Ascending aorta (tissue), 2 donors: ENCODE measurements at places on chromosomes 6 and 20. TPM values are rescaled to one million over a fixed set of nuclear protein-coding genes. Genes with fewer than 3 reads are reported as not detected.

- DNase-seq, result no peak
Observed at GRCh38 chr6:22980446-22980845, 411.1 kb downstream of the HDGFL1 start.

- no peak for DNase-seq
Observed at GRCh38 chr6:163455552-163455951, 41.0 kb downstream of the QKI start.

DNA sequence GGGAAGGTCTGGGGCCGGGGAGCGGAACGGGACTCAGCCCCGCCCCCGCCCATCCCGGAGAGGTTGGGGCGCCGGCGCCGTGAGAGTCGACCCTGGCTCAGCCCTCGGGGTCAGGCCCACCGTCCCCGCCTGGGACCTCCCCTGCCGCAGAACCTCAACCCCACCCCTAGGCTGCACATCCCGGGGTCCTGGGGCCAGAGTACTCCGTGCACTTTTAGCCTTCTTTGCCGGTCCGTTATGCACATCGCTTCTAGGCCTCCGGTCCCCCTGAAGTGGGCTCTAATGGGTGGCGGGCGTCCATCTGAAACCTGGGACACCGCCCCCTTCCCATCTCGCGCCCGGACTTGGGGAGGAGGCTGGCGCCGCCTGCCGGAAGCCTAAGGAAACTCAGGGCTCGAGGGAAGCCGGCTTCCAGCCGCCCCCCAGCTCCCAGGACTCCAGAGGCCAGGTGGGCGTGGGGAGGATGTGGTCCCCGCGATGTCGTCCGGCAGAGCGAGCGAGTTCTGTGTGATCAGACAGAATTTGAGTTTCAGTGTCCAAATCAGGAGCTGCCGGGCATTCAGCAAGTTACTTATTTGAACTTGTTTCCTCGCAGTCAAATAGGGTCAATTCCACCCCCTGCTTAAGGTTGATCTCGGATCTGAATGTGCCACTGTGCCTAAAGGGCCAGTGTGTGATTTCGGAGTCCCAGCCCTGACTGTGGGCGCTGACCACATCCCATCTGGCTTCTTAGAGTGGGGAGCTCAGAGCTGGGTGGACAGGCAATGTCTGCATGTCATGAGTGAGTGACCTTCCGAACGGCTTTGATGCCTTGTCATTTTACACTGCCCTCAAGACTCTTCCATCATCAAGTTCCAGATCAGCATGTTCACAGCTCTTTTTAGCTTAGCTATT, 47.6 kb downstream of the CPXM1 start:
- no peak for DNase-seq

The PLCB4 gene
- 38.0 TPM for total RNA-seq

The CAGE1 gene
- total RNA-seq, result not detected

- no peak for DNase-seq
Observed at GRCh38 chr6:79188885-79189480, 45.5 kb downstream of the HMGN3 start.

DNA sequence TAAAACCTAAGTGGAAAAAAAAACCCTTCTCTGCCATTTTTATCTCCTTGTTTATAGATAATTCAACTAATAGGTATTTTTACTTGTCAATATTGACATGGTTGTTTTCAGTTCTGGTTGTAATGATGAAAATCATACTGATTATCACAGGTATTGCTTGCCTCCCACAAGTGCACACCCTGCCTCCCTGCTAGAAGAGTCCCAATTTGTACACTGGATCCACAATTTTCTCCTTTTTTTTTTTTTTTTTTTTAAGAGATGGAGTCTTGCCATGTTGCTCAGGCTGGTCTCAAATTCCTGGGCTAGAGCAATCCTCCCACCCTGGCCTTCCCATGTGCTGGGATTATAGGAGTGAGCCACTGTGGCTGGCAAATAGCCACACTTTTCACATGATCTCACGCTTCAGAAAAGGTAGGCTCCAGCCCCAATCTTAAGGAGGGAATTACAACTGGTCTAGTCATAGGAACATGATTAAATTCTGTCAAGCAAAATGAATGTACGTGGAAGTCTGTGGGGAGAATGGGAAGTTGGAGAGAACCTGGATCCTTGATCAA, 12.3 kb downstream of the DYNLT2 start:
- no peak for DNase-seq

DNA sequence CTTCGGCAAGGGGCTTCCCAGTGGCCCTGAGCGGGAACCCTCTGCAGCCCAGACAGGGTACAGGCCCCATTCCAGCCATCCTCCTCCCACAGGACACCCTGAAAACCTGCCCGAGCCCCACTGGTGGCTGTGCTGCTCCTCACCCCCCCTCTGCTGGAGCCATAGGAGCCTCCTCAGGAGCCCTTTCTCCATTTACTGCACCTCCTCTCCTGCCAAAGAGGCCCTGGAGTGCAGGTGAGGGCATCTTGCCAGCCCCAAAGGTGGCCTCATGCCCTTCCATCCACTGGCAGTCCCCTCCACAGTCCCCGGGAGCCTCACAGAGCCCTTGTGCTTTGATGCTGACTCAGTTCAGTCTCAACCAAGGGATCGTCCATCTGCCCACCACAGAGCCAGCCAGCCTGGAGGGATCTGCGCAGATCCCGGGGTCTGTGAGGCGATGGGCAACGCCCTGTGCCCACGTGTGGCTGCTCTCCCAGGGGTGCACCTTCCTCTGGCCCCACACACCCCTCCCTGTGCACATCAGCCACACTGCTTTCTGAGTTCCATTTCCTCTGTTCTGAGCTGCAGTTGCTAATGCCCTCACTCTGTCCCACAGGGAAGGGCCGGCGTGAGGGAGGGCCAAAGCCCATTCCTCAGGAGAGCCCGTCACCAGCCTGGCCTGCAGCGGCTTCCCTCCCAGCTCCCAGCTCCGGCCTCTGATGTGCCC, 228.5 kb downstream of the DLL1 start:
- DNase-seq, result no peak

DNA sequence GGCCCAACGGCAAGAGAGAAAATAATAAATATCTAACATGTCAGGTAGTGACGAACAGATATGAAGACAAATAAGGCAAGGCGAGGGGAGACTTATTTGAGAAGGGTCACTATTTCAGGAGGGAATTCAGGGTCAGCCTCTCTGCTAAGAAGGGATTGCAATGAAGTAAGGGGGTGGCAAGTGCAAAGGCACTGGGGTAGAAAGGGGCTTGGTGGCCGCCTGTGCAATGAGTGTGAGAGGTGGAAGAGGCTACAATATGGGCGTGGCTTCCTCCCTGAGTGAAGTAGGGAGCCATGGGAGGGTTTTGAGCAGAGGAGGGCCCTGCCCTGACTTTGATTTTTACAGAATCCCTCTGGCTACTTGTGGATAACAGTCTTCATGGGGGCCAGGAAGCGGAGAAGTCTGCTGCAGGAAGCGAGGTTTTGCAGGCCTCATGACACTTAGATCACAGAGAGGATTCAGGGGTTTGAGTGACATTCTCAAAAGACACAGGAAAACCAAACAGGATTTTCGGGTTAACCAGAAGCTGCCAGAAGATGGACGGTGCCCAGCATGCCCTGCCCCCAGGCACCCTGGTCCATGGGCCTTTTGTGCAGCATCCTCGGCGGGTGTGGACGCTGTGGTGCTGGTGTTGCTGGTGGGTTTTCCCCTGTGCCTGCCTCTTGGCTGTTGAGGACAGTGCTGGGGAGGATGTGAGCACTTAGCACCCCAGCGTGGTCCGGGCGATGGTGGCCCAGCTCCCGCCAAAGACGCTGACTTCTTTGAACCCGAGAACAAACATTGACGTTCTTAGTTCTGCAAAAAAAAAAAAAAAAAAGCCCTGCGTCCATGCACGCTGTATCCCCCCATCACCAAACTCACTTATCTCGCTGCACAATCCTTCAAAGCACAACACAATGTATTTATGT, 124.2 kb upstream of the PTPN1 start:
- no peak for DNase-seq

The LKAAEAR1 gene
- not detected for total RNA-seq

DNA sequence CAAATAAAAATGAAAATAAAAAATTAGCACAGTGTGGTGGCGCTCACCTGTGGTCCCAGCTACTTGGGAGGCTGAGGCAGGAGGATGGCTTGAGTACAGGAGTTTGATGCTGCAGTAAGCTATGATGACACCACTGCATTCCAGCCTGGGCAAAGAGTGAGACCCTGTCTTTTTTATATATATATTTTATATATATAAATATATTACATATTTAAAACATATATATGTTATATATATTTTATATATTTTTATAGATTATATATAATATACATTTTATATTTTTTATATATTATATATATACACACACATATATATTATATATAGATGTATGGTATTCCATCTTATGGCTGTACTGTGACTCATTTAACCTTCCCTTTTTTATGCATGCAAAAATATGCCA, 87.6 kb upstream of the PMEPA1 start:
- DNase-seq, result no peak

DNA sequence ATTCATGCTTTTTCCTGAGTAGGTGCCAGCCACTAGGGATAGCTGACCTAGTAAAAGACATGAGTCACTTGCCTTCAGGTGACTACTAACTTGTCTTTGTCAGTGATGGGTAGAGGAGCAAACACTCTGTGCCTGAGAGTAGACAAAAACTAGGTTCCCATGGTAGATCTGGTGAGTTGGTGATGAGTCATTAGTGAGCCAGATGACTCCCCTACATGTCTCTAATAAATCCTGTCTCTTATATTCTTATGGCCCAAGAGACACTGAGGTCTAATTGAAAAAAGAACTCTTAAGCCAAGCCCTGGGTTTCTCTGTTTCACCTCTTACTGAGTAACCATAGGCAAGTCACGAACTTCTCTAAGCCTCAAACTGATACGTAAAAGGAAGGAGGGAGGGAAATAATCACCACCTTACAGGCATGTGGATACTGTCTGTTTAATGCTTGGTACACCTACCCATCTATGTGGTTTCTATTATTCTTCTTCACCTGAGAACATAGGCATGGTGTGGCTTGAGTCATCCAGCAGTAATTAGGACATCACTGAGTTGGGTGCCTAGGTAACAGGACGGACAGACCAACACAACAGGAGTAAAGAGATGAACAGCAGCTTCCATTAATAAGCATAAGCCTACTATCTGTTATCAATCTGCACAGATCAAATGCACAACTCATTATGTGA, 20.3 kb downstream of the TTPAL start:
- no peak for DNase-seq

GRCh38 chr6:161439093-161439492, 165.2 kb upstream of the AGPAT4 start:
- DNase-seq, result no peak

DNA sequence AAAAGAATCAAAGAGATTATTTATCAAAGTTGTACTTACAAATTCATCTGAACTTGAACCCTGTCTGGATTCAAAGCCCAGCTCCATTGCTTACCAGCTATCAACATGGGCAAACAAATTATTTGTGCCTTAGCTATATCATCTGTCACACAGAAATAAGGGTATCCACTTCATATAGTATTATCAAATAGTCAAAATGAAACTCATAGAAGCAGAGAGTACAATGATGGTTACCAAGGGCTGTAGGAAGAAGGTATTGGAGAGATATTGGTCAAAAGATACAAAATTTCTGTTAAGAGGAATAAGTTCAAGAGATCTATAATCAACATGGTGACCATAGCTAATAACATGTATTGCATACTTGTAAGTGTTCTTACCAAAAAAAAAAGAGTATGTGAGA, 87.8 kb upstream of the CCDC28A start:
- no peak for DNase-seq

- no peak for DNase-seq
Observed at GRCh38 chr6:160039441-160039840, 70.6 kb downstream of the IGF2R start.

DNA sequence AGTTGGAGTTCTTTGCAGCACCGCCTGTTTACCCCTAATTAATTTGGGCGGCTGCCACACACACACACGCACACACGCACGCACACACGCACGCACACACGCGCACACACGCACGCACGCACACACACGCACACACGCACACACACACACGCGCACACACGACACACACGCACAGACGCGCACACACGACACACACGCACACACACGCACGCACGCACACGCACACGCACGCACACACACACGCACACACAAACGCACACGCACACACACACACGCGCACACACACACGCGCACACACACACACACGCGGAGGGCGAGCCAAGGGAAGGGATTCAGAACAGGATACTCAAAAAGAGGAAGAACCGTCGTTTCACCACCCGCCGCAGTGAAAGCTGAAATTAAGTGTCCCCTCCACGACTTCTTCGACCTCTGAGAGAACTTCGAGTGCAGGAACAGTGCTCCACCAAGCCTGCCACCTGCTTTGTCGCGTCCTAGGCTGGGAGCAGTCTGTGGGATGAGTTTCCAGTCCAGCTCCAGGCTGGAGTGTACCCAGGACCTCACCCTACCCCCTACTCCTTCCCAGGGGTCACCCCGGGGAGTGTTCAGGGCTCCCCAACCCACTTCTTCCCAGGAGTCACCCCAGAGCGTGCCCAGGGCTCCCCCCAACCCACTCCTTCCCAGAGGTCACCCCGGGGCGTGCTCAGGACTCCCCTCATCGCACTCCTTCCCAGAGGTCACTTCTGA, 1.1 kb downstream of the RNASET2 start:
- DNase-seq, result no peak

The OR2J3 gene
- total RNA-seq, result not detected

- no peak for DNase-seq
Observed at GRCh38 chr6:25277857-25278256, 1.3 kb upstream of the CARMIL1 start.

DNA sequence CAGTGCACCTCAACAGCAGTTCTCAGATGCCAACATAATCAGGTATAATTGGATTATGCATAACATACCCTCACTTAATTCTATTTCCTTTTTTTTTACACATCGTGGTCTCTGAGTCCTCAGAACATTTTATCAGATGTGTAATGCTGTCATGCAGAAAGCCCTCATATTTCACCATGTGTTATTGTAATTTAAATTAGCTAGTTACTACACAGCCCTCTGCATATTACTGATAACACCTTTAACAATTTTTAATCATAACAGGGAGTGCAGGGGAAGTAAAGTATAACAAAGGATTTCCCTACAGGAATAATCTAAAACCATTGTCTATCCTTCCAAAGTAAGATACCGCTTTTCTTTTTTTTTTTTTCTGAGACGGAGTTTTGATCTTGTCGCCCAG, 91.9 kb upstream of the CCDC28A start:
- no peak for DNase-seq
